ENCODE measurements at places on chromosomes 4 and X.
A peak's percentile ranks its signal among the peaks of the same experiment; 100 is the strongest.

DNA sequence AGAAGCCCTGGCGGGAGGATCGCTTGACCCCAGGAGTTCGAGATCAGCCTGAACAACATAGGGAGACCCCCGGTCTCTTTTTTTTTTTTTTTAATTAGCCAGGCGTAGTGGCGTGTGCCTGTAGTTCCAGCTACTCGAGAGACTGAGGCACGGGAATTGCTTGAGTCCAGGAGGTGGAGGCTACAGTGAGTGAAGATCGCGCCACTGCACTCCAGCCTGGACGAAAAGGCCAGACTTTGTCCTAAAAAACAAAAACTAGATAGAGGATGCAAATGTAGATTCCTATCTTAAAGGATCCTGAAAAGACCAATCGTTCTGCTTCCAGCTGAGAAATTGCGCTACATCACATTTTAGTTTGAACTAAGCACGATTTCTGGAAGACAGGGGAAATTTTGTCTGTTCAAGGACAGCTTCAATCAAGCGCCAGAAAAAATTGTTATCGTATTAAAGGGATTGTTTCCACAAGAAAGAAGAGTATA lies 627 bp upstream of the HSD17B11 start:
- no peak for DNase-seq

- no peak for DNase-seq
These were observed 71.6 kb downstream of the SH3RF1 start for GRCh38 chr4:169199184-169199583.

GRCh38 chrX:150362599-150363481 lies at the start of gene MAMLD1:
Gene MAMLD1 (plus strand): TSS chrX:150363317. CDS start chrX:150445517, 82,200 bp downstream.
- peak; percentile 51 for DNase-seq

GRCh38 chrX:54452920-54453319 lies 12.7 kb downstream of the TSR2 start:
- no peak for DNase-seq

- DNase-seq: no peak
These were observed 21.2 kb downstream of the LRP2BP start for GRCh38 chr4:185374573-185374972.

DNA sequence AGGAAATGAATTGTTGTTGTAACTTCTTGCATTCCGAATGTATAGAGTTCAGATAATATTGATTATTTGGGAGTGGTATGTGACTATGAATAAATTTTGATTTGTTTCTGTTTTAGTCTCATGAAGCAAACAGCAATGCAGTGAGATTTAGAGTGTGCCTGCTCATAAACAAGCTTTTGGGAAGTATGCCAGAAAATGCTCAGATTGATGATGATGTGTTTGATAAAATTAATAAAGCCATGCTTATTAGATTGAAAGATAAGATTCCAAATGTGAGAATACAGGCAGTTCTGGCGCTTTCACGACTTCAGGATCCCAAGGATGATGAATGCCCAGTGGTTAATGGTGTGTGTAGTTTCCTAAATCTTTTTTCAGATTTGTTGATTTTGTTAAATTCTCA lies 2.0 kb downstream of the NCAPG start:
- DNase-seq: no peak

DNA sequence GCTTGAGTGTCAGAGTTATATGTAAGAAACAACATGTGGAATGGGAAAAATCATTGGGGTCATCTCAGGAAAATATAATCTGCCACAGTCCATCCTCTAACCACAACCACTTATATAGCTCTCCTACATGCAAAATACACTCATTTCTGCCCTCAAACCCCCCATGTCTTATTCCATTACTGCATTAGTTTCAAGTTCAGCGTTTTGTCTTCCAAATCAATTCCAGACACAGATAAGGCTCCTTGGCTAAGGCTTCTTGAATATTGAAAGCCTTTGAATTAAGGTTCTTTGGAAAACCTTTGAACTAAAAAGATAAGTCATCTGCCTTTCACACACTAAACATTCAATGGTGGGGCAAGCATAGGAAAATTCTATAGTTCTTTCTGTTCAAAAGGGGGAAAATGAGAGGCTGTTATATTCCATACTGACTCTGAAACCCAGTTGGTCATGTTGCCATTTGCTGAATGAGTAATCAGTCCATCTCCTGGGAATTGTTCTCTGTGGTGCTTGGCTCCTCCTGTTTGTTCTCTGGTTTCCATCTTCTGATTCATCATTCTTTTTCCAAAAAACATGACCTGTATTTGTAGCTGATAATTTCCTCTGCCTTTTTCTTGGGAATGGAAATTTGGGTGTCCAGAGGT lies 218.7 kb downstream of the BMPR1B start:
- no peak for DNase-seq

GRCh38 chr4:91015861-91016260 lies 888.7 kb downstream of the CCSER1 start:
- no peak for DNase-seq

DNA sequence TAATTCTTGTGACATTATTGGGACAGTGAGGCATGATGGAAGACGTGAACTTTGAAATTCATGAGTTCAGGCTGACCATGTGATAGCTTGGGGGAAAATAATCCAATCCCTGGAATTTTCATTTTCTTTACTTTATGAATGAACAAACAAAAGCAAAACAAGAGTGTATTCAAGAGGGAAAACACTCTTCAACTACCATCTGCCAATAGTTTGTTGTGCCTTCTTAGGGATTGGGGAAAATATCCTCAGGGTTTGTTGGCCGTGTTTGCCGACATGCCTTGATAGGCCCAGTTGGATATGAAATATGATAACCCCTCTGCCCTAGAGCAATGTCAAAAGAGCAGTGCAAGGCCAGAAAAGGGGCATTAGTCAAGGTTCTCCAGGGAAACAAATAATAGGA lies 80.8 kb upstream of the CLNK start:
- no peak for DNase-seq

GRCh38 chrX:154378799-154379568 lies at the start of gene EMD:
Gene EMD (plus strand): TSS chrX:154379295. CDS start chrX:154379485, 190 bp downstream.
- peak; percentile 92 for DNase-seq

DNA sequence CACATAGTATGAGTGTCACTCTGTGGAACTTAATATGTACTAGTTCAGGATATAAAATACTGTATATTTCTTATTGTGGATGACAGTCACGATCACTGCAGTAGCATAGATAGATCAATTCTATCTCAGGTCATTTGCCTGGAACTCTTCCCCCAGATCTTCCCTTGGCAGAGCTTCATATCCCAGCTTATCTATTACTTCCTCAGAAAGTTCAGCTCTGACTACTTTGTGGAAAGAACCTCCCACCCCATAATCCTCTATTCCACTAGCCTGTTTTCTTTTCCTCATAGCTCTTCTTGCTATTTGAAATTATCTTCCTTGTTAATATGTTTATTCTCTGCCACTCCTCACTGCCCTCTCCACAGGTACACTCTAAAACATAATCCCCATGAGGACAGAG lies 10.9 kb downstream of the FAM241A start:
- DNase-seq: no peak

DNA sequence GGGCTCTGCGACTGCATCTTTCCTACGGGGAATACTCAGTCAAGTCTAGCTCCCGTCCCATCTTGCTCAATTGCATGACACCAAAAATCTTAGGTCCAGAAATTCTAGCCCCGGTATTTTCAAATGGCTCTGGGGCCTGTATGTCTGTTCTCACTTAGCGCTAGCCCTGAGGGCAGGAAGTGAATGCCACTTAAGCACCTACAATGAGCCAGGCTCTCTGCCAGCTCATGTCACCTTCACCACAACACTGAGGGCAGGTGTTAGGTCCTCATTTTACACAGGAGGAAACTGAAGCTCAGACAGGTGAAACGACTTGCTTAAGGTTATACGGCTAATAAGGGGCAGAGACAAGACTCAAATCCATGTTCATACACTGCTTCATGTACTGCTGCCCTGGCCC lies 282.8 kb downstream of the PPP1R2C start:
- DNase-seq: no peak

- peak; percentile 28 for DNase-seq
These were observed 9.0 kb upstream of the SLC25A14 start for GRCh38 chrX:130330706-130331105.

DNA sequence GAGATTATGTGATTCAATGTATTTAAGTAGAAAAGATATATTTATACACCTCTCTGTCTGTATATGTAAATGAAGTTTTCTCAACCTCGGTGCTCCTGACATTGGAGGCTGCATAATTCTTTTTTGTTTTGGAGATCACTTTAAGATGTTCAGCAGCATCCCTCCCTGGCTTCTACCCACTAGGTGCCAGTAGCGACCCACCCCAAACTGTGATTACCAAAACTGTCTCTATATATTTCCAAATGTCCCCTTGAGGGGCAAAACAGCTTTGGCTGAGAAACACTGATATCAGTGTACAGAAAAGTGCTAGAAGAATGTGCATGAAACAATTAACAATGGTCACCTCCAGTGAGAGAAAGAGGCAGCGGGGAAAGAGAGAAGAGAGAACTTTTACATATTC lies 51.2 kb downstream of the DCX start:
- no peak for DNase-seq

- DNase-seq: no peak
These were observed 23.7 kb upstream of the GLRA2 start for GRCh38 chrX:14505648-14506047.

DNA sequence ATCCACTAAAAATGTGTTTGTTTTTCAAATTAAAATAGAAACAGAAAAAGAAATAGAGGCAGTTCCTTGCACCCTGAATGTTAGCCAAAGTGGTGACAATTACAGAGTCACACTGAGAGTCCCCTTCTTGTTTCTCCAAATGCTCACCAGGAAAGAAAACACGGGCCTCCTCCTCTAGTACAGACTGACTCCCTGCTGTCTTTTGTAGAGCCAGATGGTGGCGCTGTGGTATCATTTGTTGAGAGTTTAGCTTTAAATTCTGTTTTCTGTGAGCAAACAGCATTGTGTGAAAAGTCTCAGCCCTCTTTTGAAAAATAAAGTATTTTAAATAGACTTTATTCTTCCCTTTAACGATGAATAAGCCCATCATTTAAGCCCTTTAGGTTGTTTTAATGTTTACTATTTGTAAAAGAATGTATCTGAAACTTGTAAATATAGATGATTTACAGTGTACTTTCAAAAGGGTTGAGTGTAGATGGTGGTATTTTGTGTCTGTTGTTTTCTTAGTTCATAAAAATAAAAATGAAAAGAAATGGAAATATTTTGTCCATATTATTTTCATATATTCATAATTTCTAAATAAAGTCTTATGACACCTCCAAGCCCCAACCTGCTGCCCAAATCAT lies 36.9 kb upstream of the ATOH1 start:
- peak; percentile 3 for DNase-seq

- no peak for DNase-seq
These were observed 14.0 kb upstream of the KIAA0232 start for GRCh38 chr4:6768539-6768905.

DNA sequence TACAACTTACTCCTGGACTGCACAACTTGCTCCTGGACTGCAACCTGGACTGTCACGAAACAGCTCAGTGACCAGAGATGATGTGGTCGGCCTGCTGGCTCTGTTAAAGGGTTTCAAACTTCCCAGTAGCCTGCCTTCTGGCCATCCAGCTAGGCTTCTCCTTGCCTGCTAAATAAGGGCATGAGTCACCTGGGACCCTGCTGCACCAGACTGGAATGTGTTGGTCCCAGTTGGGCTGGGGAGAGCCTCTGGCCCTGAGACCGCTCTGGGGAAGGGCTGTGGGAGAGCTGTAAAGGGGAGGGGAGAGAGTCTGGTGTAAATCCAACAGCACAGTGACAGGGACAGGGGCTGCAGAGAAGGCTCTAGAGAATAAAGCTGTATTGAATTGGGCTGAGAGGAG lies 165.8 kb downstream of the VSIG4 start:
- no peak for DNase-seq

DNA sequence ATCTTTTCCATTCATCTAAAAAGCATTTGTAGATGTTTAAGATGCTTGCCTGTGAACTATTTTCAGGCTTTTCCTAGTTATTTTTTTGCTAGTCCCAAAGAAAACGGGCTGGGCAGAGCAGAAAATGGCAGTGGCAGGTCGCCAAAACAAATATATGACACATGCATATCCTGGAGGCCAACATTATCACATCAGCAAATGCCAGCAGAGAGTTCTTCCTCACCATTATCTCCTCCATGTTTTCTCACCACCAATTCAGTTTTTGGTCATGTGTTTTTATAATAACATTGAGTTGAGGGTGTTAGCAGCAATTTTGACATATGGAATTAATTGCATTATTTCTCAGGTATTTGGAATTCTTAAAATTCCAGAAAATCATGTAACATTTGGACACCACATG lies 97.9 kb upstream of the EOLA2 start:
- DNase-seq: no peak

GRCh38 chr4:128359422-128359821 lies 71.8 kb upstream of the PGRMC2 start:
- DNase-seq: no peak

- DNase-seq: no peak
These were observed 179.1 kb upstream of the MAB21L2 start for GRCh38 chr4:150402871-150403272.

- no peak for DNase-seq
These were observed 255.8 kb upstream of the GPRIN3 start for GRCh38 chr4:89563431-89563830.

DNA sequence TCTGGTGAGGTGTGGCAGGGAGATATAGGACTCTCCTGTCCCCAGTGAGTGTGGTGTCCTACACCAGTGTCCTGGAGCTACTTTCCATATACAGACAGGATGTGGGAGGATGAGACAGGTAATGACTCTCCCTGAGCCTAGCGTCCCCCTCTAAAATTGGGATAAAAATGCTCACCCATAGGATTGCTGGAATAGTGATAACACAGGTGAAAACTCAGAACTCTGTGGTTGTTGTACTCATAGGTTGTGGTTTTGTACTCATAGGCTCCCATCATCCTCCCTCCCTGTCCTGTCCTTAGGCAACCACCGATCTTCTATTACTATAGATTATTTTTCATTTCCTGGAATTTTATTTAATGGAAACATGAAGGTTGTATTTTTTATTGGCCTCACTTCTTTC lies 60.7 kb upstream of the NXF3 start:
- no peak for DNase-seq

DNA sequence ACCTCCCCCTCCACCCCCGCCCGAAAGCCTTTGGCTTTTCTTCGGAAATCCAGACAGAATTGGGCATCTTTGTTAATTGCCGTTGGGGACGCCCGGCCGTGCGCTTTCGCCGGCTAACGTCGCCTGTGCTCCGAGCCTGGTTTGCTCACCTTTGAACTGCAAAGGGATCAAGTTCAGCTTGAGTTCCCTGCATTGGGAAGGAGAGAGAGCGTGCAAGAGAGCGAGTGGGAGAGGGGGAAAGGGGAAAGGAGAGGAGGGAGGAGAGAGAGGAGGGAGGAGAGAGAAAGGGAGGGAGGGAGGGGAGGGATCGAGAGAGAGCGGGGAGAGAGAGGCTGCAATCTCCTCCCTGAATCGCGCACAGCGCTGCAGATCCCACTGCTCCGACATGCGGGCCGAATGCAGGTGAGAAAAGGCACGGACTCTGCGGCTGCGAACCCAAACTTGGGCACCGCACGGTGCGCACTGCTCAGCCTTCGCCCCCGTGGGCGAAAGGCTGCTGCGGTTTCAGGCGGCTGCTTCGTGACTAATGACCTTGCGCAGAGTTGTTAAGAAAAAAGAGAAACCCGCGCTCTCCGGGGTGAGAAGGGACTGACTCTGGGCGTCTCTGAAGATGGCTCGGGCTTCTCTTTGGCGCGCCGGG lies at the start of gene PCDH7:
Gene PCDH7, plus strand, starts transcription at position 349 of the 640 bp plus-strand sequence. CDS start 1,054 bp downstream, outside the sequence.
- DNase-seq: no peak

- no peak for DNase-seq
These were observed 28.4 kb downstream of the RP2 start for GRCh38 chrX:46865281-46865680.

All from activated CD4-positive, alpha-beta T cell treated with anti-CD3 and anti-CD28 coated beads, Interleukin-2, amount 50 U/mL, for 1 hour (primary cell).